Tibial nerve (tissue), 4 donors: ENCODE measurements at places on chromosomes 4 and X.

- DNase-seq, result no peak
Measured at GRCh38 chrX:110745288-110745687, 50.3 kb downstream of the CHRDL1 start.

- peak; percentile 21 for DNase-seq
Measured at GRCh38 chrX:53435997-53436396, 1.8 kb upstream of the HSD17B10 start.

DNA sequence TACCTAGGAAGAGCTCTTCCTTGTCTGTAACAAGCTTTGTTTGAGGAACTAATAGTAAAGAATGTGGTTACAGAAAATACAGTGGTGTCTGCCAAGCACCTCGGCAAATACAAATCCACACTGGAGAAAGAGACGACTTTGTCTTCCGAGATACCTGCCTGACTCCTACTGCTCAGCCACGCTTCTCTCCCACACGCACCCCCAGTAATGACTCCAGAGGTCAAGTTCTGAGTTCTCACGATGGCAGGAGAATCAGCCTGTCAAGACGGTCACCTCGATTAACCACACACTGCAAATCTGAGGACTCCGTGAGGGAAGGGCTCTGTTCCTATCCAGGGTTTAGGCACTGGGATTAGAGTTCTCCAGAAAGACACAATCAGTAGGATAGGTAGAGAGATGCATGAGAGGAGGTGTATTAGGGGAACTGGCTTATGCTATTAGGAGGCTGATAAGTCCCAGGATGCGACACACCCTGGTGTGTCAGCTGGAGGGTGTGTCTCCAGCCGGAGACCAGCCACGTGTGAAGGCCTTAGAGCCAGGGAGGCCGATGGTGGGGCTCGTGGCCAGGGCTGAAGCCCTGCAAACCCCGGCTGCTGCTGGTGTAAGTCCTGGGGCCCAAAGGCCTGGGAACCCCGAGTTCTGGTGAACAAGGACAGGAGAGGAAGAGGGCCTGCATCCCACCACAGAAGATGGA is 8.4 kb upstream of the TRIML2 start:
- DNase-seq, result no peak

DNA sequence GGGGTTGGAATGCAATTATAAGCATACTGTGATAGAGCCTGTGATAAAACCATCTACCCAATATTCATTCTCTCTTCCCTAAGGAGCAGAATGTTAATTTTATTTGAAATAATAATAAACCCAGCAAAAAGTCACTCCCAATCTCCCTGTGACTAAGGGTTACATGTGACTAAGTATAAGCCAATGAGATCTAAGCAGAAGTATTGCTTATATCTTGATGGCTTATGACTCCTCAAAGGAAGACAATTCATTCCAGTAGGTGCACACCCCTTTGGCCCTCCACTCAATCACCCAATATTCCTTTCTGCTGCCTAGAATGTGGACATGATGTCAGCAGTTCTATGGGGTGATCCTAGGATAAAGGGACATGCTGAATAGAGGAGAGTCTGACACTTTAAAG is 224.6 kb downstream of the ADAMTS3 start:
- no peak for DNase-seq

GRCh38 chr4:8278009-8278395 is 8.4 kb downstream of the HTRA3 start:
- DNase-seq, result no peak

DNA sequence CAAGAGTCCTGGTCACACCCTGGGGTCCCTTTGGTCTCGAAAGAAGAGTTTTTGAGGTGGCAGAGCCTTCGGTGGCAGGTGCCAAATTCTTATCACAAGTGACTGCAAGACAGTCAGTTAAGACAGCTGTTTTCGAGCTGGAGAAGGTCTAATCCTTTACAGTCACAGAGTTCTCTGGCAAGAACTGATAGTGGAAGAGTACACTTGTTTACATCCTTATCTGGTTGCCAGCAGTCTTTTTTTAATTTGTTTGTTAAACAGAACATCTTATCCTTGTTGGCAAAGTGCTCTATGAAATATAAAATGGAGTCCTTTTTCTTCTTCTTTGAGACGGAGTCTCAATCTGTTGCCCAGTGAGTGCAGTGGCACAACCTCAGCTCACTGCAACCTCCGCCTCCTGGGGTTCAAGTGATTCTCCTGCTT is 50.4 kb upstream of the ELOVL6 start:
- DNase-seq, result no peak

DNA sequence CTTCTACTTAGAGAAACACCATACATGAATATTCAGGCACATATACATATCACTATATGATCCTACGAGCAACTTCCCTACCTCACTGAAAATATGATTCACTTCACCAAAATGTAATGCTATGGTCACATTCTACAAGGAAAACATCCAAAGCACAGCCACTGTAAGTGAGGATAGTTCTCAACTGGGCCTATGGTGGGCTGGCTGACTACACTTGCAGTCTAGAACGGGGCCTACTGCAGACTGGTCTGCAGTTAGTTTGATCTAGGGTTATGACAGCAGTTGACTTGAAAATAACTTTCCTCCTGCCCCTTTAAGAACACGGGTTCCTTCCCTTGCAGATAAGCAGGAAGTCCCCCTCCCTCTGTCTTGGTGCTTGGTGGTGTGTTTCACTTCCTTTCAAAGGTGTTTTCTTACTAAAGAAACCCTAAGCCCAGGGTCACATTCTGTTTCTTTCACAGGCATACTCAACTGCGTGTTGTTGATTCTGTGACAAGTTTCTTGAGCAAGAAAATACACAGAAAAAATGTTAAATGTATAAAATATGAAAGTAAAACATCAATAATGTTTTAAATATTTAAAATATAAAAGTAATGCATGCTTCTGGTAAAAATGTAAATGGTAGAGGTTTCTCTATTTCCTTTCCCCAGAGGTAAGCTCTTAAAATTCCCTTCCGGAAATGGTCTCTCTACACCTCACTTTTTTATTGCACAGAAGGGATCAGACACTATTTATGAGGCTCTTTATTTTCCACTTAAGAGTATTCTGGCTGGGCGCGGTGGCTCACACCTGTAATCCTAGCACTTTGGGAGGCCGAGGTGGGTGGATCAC is 18.0 kb upstream of the TMSB4X start:
- no peak for DNase-seq

- DNase-seq, result peak; percentile 50
Measured at GRCh38 chr4:52643785-52644244, 15.3 kb downstream of the USP46 start.

DNA sequence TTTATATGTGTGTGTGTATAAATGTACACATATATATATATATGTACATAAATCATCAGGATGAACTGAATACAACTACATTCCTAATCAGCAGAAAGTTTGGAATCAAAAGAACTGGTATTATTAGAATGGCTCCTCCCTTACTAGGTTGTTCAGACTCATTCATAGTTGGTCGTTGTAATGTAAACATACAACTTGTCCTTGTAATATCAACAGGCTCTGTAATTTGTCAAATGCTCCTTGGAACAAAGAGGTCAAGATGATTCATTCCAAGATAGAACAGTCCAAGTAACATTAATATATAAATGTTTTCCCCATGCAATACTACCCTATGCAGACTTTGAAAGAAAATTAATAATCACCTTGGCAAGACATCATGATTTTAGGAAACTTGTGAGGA is 351.4 kb upstream of the SMIM31 start:
- DNase-seq, result no peak

DNA sequence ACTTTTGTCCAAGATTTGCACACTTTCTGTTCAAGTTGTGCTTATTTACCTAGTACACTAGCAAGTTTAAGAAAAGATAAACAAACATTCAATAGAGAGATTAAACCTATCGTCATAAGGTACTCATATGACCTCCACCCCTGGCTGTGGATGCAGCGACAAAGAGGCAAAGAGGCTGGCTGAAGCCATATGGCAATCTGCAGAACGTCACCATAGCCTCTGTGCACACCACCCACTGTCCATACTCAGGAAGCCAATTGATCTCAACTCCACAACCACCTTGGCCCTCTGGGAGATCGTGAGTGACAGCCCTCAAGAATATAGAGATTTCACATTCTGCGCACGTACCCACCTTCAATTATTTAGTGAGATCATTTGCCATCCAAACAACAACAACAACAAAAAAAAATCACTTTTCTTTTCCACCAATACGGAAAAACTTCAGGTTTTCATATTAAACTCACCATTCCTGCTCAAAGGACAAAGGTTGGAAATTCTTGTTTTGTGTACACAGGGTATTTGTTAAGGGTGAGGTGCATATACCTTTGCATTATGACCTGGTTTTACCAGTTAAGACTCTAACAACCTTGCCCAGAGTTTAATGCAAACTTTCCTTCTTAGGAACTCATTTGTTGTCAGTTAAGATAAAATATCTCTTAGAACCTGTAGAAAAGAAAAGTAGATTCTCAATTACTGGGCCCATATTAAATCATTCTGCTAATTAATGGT is 243.0 kb upstream of the FSTL5 start:
- no peak for DNase-seq

GRCh38 chr4:101418055-101418454 is 70.7 kb upstream of the PPP3CA start:
- no peak for DNase-seq

DNA sequence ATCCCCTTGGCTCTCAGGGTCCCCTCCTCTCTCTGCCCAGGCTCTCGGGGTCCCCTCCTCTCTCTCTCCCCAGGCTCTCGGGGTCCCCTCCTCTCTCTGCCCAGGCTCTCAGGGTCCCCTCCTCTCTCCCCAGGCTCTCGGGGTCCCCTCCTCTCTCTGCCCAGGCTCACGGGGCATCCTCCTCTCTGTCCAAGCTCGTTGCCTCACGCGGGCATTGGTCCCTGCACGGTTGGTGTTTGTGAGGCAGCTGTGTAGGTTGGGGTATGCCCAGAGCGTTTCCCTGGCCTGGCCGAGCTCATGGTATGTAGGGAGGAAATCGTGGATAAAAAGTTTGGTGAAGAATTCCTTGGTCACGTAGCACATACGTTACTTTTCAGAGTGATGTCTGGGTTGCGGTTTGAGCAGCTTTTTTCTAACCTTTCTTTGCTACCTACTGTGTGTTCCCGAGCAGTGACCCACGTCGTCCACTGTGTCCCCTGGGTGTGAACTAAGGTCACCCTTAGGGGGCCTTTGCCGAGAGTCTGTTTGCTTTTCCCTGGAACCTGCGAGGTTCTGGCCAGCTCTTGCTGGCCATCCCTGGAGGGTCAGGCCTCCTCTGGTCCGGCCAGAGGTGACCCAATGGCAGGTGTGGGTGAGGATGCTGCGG is 36.6 kb downstream of the PCGF3 start:
- DNase-seq, result no peak

DNA sequence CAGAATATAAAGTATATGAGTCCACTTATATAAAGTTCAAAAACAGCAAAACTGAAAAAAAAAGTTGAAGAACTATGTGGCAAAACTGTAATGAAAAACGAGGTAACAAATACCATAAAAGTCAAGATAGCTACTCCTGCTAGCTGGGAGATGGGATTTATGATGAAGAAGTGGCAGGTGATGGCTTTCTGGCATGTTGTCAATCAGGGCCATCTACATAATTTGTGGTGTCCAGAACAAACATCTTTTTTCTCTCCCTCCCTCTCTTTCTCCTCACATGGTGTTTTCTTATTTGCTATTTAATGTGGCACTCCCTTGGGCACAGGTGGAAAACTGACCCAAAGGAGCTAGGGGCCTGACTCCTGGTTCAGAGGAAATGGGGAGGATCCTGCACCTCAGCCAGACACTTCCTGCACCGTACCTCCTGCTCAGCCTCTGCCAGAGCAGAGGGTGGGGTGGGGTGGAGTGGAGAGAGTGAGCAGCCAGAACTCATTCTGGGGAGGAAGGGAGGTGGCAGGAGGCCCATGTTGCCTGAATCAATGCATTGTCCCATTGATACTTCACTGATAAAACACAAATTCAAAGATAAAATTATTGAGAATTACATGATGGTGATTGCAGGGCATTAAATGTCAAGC is 5.3 kb upstream of the SAP30 start:
- DNase-seq, result no peak

GRCh38 chr4:143148521-143148920 is 36.2 kb upstream of the USP38 start:
- DNase-seq, result no peak

GRCh38 chrX:135114392-135114791 is 5.9 kb downstream of the ETDB start:
- no peak for DNase-seq

- no peak for DNase-seq
Measured at GRCh38 chr4:78845472-78845871, 69.3 kb downstream of the BMP2K start.

GRCh38 chrX:14235004-14235403 is 205.3 kb upstream of the GEMIN8 start:
- DNase-seq, result no peak

GRCh38 chrX:47214435-47215077 is 3.9 kb upstream of the CDK16 start:
- no peak for DNase-seq

GRCh38 chr4:56048702-56049431 is 100.1 kb downstream of the CEP135 start:
- no peak for DNase-seq

DNA sequence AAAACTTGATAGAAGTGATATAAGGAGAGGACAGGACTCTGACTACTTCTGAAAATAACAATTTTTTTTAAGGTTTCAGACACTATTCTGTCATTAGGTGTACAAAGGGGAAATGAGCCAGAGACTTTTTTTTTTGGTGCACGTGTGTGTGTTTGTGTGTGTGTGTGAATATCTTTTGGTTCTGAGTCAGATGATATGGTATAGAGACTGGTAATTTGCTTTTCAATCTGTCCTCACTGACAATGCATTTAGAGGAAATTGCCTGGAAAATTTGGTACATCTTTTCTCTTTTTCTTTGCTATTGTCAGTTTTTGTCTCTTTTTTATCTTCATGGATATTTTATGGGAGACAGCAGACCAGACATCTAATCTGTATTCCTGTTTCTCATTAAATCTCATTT is 59.3 kb downstream of the DDIT4L start:
- DNase-seq, result no peak

GRCh38 chr4:54643958-54644751 is 13.6 kb upstream of the KIT start:
- DNase-seq, result no peak

- DNase-seq, result no peak
Measured at GRCh38 chr4:44086753-44087152, 361.9 kb downstream of the KCTD8 start.

- DNase-seq, result no peak
Measured at GRCh38 chr4:792626-793092, 33.3 kb downstream of the CPLX1 start.

DNA sequence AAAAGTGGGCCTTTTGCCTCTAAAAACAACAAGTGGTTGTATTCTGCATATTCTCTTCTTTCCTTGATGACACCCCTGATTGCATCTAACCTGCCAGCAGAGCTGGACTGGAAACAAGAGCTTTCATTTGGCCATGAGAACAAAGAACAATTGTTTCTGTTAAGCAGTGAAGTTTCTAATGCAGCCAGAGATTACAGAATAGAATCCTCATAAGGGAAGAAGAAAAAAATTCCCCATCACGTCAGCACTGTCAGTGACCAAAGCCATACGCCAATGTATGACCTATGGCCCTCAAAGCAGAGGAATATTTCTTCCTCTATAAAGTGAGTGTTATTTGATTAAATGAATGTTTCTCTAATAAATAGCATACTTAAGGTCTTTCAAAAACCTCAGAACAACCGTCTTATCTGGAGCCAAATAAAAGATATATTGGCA is 529.1 kb upstream of the INTU start:
- no peak for DNase-seq

GRCh38 chr4:43452948-43453347 is 560.4 kb downstream of the GRXCR1 start:
- no peak for DNase-seq

GRCh38 chrX:109464231-109464630 is 17.7 kb downstream of the GUCY2F start:
- no peak for DNase-seq
